Tongue (tissue), 3 donors: ENCODE measurements at places on chromosomes 2 and 18. TPM values are rescaled to one million over a fixed set of nuclear protein-coding genes. Genes with fewer than 3 reads are reported as not detected.

The ASAP2 gene
- total RNA-seq = 29.5 TPM

DNA sequence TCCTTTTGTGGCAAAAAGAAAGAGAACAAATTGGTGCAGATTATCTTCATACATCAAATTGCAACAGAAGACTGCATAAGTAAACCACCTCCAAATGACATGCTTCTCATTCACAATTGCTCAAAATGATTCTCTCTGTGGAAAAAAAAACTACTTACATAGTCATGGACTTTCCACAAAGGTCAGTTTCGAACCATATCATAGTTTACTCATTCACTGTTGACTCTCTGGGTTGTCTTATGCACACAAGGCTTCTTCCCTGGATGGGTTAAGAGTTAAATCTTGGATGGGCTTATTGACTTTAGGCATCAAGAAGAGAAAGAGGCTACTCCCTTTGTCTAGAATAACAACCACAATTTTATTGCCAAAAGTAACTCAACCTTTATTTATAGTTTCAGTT, 91.3 kb upstream of the RAB27B start:
- no peak for DNase-seq

The GALR1 gene
- 0.21 TPM for total RNA-seq

- DNase-seq = no peak
Measured at GRCh38 chr2:53235836-53236582, 531.6 kb upstream of the CHAC2 start.

The UPP2 gene
- total RNA-seq = not detected

The AP1S3 gene
- 3.0 TPM for total RNA-seq
